ENCODE measurements at places on chromosomes 7 and 10.

DNA sequence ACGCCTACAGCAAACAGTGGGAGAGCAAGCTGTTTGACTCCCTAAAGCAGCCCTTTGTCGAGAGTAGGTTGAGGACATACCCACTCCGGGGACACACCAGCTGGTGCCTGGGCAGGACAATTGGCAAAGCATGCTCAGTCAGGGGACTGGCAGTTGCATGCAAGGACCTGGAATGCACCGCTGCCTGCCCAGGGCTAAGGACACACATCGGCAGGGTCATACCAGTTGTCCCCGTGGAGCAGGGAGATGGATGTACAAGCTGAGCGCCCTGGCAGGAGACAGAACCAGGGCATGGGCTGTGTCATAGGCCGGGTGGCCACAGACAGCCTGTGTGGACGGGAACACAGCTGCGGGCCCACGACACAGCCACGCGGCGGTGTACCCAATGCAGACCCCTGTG lies 18.3 kb upstream of the ELN start:
- no peak for DNase-seq

GRCh38 chr7:82264783-82265305 lies 178.7 kb downstream of the CACNA2D1 start:
- no peak for DNase-seq

GRCh38 chr10:82282782-82283456 lies 407.9 kb downstream of the NRG3 start:
- DNase-seq = no peak

DNA sequence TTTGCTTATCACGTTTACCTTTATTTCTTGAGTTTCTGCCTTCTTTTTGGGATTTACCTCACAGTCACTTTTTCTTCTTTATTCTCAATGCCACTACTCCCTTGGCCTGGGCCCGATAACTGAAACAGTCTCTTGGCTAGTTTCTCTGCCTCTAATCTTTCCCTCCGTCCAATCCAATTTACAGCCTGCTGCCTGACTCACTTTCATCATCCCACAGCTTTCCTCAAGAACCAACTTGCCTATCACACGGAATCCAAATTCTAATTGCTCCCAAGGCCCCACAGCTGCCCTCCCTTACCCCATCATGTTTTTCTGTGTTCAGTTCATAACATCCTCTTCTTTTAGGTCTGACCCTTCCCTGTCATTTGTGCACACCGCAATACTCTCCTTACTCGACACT lies 121.4 kb downstream of the HIPK2 start:
- no peak for DNase-seq

- DNase-seq = no peak
Observed at GRCh38 chr7:145216866-145217265, 381.0 kb upstream of the TPK1 start.

- no peak for DNase-seq
Observed at GRCh38 chr10:555682-556350, 133.7 kb downstream of the DIP2C start.

DNA sequence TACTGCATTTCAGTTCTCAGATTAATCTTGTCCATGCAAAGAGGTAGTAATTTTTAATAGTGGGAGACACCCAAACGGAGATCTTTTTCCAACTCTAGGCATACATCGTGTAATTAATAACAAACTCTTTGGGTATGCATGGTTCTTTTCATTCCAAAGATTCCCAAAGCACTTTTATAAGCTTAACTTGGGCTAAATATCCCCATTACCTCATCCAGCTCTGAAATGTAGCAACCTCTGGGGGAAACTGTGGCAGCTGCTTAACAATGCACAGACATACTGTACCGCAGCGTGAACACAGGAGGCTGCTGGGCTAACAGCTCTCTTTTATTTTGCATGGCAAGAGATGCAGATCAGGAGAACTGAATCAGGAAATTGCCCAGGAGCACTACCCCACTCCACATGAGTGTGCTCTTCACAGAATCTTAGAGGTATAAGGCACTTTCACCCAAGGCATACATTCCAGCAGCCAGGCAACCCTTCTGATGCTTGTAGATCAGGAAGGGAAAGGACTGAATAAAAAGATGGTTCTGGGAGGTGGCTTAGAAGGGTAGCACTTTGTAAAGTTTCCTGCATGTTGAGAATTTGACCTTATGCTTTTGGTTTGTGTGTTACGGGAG lies 114.4 kb upstream of the GLI3 start:
- no peak for DNase-seq

GRCh38 chr7:49324707-49325106 lies 400.4 kb downstream of the CDC14C start:
- DNase-seq = no peak

DNA sequence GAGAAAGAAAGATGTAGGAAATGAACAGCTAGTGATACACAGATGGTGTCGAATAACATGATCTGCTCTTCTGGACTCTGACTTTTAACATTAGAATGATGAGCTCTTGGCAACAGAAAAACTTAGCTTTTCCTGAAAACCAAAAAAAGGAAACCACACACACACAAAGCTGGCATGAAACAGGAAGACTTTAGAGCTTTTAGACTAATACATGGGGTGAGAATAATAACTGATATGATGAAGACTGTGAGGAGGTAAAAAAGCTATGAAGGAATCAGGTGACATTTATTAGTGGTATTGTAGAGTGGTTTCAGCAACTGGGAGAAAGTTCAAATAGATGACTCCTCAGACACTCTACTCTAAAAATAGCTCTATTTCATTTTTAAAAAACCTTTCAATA lies 491.9 kb downstream of the PARD3 start:
- no peak for DNase-seq

DNA sequence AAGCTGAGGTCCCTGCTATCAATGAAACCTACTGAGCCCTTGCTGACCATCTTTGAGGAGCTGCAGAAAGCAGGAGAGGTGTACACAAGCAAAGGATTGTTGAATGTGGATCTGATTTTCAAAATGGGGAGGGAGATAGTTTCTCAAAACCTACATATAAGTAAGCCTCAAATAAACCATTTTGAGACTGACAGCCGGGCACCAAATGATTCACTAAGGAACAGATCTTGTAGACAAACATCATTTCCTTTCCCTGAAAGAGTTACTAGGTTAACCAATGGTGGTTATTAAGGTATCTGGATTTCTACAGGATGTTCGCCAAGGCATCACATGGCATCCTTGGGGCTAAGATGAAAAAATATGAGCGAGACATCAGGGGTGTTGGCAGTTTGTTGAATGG lies 24.5 kb upstream of the RHOBTB1 start:
- no peak for DNase-seq

DNA sequence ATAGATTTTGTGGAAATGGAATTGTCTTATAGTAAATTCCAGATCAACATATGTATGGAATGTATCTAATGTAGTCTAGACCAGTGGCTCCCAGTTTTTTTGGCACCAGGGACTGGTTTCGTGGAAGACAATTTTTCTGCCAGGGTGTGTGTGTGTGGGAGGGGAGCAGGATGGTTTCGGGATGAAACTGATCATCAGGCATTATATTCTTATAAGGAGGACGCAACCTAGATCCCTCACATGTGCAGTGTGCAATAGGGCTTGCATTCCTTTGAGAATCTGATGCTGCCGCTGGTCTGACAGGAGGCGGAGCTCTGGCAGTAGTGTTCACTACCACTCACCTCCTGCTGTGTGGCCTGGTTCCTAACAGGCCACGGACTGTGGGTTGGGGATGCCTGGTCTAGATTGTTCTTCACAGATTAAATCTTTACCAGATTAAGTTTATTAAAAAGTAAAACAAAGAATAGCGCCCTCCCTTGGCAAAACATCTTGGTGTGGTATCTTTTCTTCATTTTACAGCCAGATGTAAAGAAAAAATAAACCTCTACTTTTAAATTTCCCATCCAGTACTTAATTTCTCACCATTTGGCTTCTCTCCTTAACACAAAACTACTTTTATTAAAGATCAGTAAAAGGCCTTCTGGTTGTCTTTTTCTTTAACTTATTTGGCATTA lies 48.4 kb downstream of the SEPTIN7 start:
- no peak for DNase-seq

- DNase-seq = no peak
Observed at GRCh38 chr7:36083626-36084380, 69.3 kb upstream of the EEPD1 start.

GRCh38 chr10:70515035-70515667 lies 36.6 kb downstream of the PALD1 start:
- DNase-seq = no peak

DNA sequence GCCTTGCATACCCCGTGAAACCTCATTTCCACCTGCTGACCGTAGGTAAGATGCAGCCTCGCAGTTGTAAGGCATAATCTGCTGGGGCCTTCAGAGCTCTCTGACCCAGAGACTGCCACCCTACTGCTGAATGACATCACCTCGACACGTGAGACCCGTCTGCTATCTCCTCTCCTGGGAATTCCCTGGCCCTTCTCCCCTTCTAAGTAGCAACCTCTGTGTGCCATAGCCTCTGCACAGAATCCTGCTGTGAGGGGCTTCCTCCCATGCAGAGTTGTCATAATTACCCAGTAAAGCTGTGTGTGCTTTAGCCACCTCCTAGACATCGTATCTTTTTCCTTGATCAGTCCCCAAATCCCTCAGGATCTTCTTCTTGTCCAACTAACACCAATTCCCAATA lies 106.7 kb downstream of the CACNB2 start:
- DNase-seq = no peak

GRCh38 chr10:30398193-30398592 lies 35.8 kb upstream of the MAP3K8 start:
- DNase-seq = no peak

DNA sequence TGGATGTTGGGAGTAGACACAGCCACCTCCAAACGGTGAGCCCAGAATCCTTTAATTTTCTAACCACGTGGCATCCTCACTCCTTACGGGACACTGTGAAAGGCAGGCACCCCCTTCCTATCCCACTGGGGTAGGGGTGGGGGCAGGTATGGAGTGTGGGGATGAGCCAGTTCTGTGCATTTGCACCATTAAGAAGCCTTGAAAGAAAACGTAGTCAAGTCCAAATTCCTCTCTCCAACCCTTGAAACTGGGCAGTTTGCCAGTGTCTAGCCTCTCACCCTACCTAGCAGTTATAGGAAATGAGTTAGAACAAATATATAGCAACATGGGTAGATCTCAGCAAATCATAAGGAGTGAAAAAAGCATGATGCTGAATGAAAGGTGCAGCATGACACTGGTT lies 92.4 kb upstream of the LEP start:
- no peak for DNase-seq

DNA sequence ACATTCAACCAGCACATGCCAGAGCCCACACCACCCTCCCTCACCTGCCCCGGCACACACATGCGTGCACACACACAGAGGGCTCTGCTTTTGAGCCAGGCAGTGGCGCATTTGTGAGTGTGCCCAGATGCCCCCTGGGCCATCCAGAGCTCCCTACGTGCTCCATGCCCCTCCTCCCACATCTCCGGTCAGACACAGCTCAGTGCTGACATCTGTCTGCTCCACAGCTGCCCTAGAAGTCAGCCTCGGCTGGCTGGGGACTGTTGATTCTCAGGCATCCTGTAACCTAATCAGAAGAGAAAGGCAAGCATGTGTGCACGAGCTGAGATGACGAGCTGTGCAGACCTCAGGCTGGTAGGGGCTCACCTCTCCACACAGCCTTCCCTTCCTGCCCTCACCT lies 135.1 kb downstream of the ZMIZ1 start:
- no peak for DNase-seq

GRCh38 chr7:131020759-131021261 lies 286.8 kb upstream of the KLF14 start:
- no peak for DNase-seq

- no peak for DNase-seq
Observed at GRCh38 chr7:128903621-128904361, 6.7 kb downstream of the KCP start.

DNA sequence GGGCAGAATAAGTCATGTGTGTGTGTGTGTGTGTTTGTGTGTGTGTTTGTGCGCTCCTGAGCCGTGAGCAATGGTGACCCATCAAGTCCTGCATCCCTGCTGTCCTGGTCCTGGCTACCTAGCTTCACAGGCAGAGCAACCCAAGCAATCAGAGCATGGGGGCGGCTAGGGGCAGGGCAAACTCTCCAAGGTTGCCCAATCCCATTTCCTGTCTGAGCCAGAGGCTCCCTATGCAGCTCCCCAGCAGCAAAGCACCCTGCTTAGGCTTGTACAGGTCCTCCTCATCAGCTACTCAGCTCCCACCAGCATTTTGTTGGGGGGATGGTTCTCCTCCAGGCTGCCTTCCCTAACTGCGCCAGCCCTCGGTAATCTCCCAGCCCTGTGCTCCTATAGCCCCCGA lies 31.1 kb upstream of the CRHR2 start:
- no peak for DNase-seq

DNA sequence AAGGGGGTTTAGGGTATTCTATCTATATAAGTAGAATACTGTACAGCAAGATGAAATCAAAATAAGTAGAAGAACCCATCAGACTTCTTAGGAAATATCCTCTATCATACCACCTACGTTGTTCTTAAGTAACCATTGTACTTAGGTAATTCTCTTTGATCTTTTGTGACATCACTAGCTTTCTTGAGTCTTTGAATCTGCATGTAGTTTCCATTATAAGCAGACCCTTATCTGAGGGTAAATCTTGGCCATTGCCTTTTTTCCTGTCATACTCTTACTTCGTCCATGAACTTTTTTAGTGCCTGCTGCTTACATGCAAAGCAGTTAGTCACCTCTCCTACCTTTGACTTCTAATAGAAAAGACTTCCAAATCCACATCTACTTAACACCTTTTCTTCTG lies 49.0 kb downstream of the WAC start:
- DNase-seq = no peak
